ENCODE measurements at places on chromosomes 1 and 21.

GRCh38 chr1:53417074-53417511, 42.1 kb upstream of the DMRTB1 start:
- DNase-seq: no peak

DNA sequence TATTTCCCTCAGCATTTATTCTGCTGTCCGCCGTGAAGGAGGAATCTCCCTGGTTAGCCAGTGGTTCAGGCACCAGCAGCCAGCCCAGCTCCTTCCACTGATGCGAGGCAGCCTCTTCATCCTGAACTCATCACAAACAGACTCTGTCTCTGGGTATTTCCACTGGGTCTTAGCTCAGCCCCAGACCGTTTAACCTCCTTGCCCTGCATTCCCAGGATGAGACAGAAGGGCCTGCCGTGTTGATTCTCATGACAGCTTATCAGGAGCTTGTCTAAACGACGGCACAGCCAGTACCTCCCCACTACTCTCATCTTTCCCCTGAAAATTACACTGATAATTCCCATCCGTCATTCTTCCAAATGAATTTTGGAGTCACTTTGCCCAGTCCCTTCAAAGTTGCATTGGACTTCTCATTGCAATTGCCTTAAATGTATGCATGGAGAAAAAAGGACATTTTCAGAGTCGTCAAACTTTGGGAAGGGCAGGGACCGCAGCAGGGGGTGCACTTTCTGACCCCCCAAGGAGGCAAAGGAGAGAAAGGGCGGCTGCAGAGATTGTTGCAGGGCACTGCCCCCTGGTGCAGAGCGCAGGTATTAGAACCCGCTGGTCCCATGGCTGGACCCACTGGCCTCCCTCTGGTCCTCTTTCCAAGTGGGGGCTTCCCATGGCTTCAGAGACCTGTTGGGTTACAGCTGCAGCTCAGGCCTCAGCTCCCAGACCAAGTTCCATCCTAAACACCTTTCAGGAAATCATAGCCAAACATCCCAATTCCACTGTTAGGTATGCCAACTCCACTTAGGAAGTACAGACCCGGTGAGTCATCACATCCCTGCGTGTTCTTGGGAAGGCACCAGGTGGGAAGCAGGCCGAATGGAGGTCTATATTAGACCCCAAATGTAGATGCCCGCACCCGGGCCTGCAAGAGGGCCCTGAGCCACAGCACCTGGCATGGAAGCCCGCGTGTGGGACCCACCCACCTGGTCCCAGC, 3.7 kb upstream of the MEGF6 start:
- DNase-seq: no peak

GRCh38 chr21:37356706-37357105, 9.9 kb upstream of the DYRK1A start:
- no peak for DNase-seq

- DNase-seq: no peak
Observed at GRCh38 chr1:9278116-9278515, 14.6 kb upstream of the SPSB1 start.
